AG04450 (cell line): ENCODE measurements at places on chromosomes 2 and 18. TPM values are rescaled to one million over a fixed set of nuclear protein-coding genes. Genes with fewer than 3 reads are reported as not detected.

The CCDC141 gene
- not detected in 2 replicates for polyA plus RNA-seq

The NPAS2 gene
- 13.5 and 19.3 TPM in 2 replicates for polyA plus RNA-seq

The MAPK4 gene
- polyA plus RNA-seq = not detected in 2 replicates

The TLX2 gene
- not detected in 2 replicates for polyA plus RNA-seq

The OR6B2 gene
- polyA plus RNA-seq = not detected in 2 replicates

- no peak for DNase-seq
Observed at GRCh38 chr2:84290537-84290936, 168.5 kb downstream of the SUCLG1 start.

- DNase-seq = no peak
Observed at GRCh38 chr2:134421556-134422328, 167.9 kb downstream of the MGAT5 start.

DNA sequence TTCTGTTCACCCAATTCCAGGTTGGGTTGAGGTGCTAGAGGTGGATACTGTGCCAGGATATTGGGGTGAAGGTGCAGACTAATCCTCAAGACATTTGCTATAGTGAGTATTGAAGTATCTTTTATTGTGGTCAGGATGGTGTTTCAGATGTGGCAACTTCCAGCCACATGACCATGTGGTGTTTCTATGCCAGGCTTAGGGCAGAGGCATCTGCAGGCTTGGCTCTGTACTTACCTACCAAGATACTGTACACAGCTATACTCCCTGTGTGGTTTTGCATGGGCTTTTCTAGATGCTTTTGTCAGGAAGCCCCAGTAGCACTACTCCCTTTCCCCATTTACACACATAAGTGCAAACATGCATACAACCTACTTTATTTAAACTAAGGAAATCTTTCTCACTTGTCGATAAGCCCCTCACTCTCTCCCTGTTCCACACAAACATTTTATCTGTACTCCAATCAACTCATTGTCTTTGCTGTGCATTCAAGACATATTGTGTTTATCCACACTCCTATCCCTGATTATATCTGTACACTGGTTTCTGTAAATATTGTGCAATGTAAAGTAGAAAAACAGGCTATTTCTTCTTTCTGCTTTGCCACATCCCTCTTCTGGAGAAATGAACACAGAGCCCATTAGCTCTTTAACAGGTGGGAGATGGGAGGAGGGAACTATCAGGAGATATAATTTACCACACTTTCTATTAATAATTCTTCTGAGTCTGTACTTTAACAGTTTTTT lies 12.3 kb downstream of the ARL6IP6 start:
- no peak for DNase-seq
